ENCODE measurements at places on chromosomes 11 and 22. TPM values are rescaled to one million over a fixed set of nuclear protein-coding genes. Genes with fewer than 3 reads are reported as not detected.

GRCh38 chr11:849104-849824, 6.6 kb downstream of the TSPAN4 start:
- no peak for DNase-seq

DNA sequence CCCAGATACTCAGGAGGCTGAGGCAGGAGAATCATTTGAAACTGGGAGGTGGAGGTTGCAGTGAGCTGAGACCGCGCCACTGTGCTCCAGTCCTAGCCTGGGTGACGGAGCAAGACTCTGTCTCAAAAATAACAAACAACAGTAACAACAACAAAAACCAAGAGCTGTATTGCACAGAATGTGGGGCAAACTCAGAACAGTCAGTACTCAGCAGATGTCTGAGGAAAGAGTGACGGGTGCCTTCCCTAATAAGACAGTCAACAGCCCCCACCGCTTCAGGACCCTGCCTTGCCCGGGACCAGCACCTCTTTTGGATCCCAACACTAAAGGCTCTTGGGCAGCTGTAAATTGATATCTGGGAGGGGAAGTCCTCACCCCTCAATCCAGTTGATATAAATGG, 40.3 kb downstream of the RIBC2 start:
- DNase-seq, result no peak

The OR4D5 gene
- not detected for total RNA-seq

The C22orf31 gene
- not detected for total RNA-seq

The HTR3A gene
- 0.26 TPM for total RNA-seq

GRCh38 chr11:58742140-58742539, 10.4 kb upstream of the GLYAT start:
- no peak for DNase-seq

GRCh38 chr11:20854215-20854955, 185.0 kb downstream of the NELL1 start:
- no peak for DNase-seq

The C11orf16 gene
- not detected for total RNA-seq

DNA sequence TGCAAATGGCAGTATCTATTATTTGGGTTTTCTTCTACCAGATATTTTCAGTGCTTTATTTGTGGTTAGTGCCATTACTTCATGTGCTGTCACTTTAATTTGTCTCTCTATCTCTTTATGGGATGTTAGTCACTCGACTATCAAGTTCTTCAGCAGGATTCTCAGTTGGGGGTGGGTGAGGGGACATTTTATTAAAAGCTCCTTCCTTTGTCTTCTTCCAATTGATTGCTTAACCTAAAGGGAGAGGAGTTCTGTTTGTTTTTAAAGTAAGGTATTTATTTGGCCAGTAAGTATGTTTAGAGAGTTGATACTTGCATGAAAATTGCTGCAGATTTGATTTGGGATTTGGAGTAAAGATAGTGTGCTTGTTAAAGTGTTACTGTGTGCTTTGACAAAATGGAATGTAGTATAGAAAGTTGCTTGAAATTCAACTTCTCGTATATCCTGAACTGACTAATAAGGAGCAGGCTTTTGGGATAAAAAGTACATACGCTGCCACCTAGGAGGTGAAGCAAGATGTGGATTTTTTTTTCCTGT, 10.3 kb downstream of the YAP1 start:
- DNase-seq, result no peak

- DNase-seq, result no peak
Observed at GRCh38 chr11:65260756-65261590, 789 bp upstream of the POLA2 start.

DNA sequence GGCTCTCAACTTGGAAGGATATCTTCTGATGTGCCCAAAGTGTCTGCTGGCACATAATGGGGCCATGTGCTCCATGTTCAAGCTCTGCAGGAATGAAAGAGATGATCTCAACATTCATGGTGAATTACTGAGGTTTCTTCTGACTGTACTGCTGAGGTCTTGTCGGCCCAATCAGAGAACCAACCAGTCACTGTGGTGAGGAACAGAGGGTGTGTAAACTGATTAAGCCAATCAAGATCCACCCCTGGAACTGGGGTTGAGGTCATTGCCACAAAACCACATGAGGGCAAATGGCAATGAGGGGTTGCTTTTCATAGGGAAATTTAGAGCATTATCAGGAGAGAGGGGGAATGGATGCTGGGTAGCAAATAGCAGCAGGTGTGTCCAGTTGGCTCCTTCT, 152.3 kb upstream of the RAG2 start:
- no peak for DNase-seq

- peak; percentile 94 for DNase-seq
Observed at GRCh38 chr22:38218661-38219622, 17.1 kb downstream of the MAFF start.

The OR6A2 gene
- total RNA-seq, result under 0.01 TPM

GRCh38 chr11:66894141-66894540, 37.3 kb downstream of the LRFN4 start:
- no peak for DNase-seq

DNA sequence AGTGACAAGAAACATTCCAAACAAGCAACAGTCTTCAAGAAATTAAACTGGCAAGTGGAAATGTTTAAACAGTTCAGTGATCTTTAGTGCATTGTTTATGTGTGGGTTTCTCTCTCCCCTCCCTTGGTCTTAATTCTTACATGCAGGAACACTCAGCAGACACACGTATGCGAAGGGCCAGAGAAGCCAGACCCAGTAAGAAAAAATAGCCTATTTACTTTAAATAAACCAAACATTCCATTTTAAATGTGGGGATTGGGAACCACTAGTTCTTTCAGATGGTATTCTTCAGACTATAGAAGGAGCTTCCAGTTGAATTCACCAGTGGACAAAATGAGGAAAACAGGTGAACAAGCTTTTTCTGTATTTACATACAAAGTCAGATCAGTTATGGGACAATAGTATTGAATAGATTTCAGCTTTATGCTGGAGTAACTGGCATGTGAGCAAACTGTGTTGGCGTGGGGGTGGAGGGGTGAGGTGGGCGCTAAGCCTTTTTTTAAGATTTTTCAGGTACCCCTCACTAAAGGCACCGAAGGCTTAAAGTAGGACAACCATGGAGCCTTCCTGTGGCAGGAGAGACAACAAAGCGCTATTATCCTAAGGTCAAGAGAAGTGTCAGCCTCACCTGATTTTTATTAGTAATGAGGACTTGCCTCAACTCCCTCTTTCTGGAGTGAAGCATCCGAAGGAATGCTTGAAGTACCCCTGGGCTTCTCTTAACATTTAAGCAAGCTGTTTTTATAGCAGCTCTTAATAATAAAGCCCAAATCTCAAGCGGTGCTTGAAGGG, 6.0 kb downstream of the MALAT1 start:
- DNase-seq, result peak; percentile 21

DNA sequence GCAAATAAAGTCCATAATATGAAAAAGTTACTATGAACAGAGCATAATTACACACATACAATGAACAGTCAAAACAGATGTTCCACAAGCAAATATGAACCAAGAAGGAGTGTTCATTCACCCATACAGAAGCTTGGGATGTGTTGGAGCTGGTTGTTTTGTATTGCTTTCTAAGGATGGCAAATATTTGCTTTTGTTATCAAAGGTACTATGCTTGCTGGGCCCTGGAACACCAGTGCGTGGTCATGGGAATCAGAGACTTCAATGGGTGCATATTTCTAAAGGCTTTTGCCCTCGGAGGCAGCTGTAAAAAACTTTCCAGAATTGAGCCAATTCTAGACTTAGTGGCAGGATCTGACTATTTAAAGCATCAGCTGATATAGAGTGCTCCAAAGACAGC, 85.1 kb downstream of the BARX2 start:
- DNase-seq, result no peak

- no peak for DNase-seq
Observed at GRCh38 chr11:104113541-104113940, 50.4 kb downstream of the PDGFD start.

The ATL3 gene
- total RNA-seq, result 63.7 TPM

The PHF21B gene
- total RNA-seq, result not detected

DNA sequence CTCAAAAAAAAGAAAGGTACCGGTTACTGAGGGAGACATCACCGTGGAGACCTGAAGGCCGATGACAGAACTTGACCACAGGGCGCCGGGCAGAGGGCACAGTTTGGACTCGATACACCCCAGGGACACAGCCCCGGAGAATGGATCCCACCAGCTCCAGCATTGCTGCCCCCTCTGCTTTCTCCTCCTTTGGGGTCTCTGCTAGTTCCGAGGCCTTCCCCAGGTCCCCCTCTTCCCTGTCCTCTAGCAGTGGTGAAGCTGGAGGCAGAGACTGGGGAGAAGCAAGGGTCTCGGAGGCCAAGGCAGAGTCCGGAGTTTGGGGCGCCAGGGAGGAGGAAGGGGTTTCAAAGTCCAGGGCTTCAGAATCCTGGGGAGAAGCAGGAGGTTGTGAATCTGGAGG, 4.8 kb upstream of the EEF1G start:
- DNase-seq, result no peak

DNA sequence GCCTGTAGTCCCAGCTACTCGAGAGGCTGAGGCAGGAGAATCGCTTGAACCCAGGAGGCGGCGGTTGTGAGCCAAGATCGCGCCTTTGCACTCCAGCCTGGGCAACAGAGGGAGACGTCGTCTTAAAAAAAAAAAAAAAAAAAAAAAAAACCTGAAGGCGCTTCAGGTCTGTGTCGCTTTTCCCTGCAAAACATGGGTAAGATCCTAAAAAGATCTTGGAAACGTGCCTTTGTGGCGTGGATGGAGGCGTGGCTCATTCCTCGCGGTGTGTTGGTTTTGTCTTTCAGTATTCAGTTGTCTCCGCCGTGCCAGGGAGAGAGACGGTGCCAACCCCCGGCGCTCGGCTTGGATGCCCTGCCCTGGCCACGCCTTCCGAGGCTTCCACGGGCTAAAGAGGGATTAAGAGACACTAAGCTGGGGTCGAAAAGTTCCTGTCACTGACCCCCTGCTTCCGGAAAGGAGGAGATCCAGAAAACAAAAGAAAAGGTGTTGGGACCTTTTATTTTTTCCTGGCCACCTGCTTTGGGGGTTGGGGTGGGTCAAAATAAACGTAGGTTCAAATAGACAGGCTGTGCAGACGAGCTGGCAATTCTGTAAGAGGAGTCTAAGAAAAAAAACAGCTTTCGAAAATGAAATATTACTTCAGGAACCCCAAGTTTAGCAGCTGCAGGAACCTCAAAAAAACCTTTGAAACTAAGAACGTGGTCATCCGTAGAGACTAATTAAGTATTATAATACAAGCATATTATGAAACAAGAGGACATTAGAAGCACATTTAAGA, 1.1 kb upstream of the SLC35F2 start:
- peak; percentile 28 for DNase-seq

GRCh38 chr11:8020244-8020597, 33.1 kb downstream of the EIF3F start:
- DNase-seq, result no peak

The SPON1 gene
- 0.26 TPM for total RNA-seq

- DNase-seq, result peak; percentile 36
Observed at GRCh38 chr11:1548221-1549070, 23.6 kb downstream of the DUSP8 start.

DNA sequence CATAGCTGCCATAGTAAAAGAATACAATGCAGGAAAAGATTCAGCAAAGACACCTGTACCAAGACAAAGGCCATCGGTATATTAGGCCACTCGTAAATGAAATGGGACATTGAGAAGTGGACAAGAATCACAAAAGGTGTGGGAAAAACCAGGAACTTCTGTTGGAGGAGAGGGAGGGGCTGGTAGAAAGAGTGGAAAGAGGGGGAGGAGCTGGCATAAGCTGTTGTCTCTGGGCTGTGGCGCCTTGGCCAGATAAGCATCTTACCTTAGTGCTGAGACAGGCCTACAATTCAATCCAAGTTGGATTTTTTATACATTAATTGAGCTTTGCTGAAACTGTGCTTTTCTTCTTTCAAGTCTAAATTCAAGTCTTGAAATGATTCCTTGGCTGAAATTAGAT, 37.1 kb downstream of the ZNF202 start:
- DNase-seq, result no peak

The RAB38 gene
- 192 TPM for total RNA-seq

GRCh38 chr22:21696115-21696514, 30.3 kb downstream of the PPIL2 start:
- no peak for DNase-seq

DNA sequence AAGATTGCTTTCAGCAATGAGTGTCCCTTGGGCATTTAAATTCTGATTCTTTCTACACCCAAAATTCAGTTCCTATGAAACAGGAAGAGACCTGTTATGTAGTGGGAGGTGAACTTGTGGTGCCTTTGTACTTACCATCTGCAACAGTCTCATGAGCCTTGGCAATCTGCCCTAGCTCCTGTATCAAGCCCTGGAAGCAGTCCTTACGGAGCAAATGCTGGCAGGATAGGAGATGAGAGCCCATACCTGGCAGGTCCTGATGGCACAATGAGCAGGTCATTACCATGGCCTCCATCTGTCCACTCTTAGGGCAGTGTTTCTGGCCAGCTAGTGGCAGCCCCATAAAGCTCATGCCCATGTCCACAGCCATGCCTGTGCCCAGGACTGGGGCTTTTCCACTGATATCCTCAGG, 10.8 kb downstream of the TRIM66 start:
- DNase-seq, result peak; percentile 81

GRCh38 chr22:39663751-39664150, 93.2 kb downstream of the CACNA1I start:
- no peak for DNase-seq

All from bronchial epithelial cell (primary cell).